Stomach (tissue), 19 donors: ENCODE measurements at places on chromosomes 12 and 14. TPM values are rescaled to one million over a fixed set of nuclear protein-coding genes. Genes with fewer than 3 reads are reported as not detected.

The LRRIQ1 gene
- polyA plus RNA-seq: not detected

The TBC1D30 gene
- polyA plus RNA-seq: 1.8 TPM

DNA sequence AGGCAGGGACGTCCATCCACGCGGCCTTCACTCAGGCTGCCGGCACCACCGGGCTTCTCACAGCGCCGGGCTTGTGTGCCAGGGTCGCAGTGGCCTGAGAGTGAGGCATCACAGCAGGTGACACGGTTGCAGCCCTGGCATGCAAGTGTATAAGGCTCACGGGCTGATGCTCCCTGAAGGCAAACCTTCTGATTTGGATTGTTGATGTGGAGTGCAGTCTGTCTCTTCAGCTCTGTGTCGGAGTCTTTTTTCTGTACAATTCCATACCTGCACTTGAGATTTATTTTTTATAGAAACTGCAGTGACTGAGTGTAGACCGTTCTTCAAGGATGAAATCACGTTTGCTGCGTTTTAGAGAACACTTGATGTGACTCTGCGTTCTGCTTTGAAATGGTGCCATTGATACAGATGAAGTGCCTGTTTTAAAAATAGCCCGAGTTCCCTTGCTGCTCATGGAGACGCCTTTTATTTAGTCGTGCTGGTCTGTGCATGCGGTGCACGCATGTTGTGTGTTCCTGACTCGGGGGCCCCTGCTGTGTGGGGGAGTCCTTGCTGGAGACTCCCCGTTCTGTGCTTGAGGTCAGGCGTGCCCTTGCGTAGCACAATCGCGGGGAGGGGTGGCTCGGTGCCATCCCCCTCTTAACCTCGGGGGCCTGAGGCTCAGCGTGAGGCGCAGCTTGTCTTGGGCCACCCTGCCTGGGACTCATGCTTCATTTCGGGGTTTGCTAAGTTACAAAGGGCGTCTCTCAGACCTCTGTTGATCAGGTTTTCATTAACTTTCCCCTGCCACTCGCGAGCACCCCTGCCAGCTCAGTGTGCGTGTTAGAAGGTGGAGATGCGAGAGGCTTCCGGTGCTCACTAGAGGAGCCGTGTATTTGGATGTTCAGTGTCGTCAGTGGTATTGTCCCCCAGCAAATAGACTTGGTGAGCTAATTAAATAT, 21.6 kb upstream of the AMN start:
- H3K36me3 ChIP-seq: peaks cover 19% of the 10 kb centered on the region
- H3K4me1 ChIP-seq: no peaks in the 10 kb centered on the region
- H3K27ac ChIP-seq: no peak overlapping the region
- H3K27me3 ChIP-seq: no peaks in the 10 kb centered on the region
- no peak overlapping the region for H3K4me3 ChIP-seq
- DNase-seq: no peak

- H3K4me3 ChIP-seq: peak overlapping the region; percentile 42
- H3K4me1 ChIP-seq: peaks cover 55% of the 10 kb centered on the region
- DNase-seq: no peak
Observed at GRCh38 chr14:99268810-99269707, 2.9 kb downstream of the BCL11B start.

DNA sequence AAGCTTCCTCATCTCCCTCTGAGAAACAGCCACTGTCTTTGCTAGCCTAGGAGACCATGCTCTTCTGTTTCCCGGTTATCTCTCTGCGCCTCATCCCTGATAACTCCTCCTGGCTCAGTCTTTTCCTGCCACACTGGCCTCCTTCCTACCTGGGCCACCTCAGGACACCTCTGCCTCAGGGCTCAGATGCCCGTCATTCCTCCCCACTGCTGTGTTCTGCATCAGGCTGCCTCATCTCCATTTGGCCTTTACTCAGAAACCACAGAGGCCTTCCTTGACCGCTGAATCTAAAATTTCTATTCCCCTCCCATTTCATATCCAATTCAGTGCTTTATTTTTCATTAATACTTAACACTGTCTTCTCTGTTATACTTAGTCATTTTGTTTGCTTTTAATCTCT, 311.0 kb upstream of the RGS6 start:
- H3K4me1 ChIP-seq: no peaks in the 10 kb centered on the region
- H3K27ac ChIP-seq: no peak overlapping the region
- no peak overlapping the region for H3K4me3 ChIP-seq
- H3K36me3 ChIP-seq: peaks cover 34% of the 10 kb centered on the region
- DNase-seq: no peak
- no peaks in the 10 kb centered on the region for H3K27me3 ChIP-seq

DNA sequence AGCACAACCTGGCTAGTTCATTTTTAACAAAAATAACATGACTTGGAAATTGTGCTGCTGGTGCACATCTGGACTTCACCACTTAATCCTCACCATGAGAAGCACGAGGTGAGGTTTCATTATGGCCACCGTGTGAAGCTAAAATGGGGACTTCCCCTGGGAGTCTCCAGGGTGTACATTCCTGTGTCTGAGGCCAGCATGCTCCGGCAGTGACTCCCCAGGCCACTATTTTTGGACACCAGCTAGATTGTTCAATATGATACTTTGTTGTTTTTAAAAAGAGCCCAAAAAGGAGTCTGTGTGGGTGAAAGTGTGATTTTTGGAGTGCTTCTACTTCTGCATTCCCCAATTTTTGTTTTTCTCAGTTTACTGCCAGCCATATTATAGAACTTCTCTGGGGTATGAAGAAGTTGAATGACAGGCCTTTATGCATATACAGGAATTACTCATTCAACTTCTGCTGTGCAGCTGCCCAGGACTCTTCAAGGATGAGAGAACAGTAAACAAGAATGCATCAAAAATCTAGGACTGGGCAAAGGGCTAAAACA, 16.9 kb upstream of the AICDA start:
- no peak overlapping the region for H3K27ac ChIP-seq
- H3K4me3 ChIP-seq: no peak overlapping the region
- H3K4me1 ChIP-seq: no peaks in the 10 kb centered on the region

The DHRS2 gene
- 6.7 TPM for polyA plus RNA-seq

The MAP1LC3B2 gene
- 1.9 TPM for polyA plus RNA-seq

GRCh38 chr12:124131659-124132058, 158.6 kb downstream of the ZNF664 start:
- no peak for DNase-seq
- no peak overlapping the region for H3K4me3 ChIP-seq
- H3K27ac ChIP-seq: no peak overlapping the region
- H3K36me3 ChIP-seq: no peaks in the 10 kb centered on the region
- peaks cover 14% of the 10 kb centered on the region for H3K4me1 ChIP-seq
- H3K27me3 ChIP-seq: no peaks in the 10 kb centered on the region

DNA sequence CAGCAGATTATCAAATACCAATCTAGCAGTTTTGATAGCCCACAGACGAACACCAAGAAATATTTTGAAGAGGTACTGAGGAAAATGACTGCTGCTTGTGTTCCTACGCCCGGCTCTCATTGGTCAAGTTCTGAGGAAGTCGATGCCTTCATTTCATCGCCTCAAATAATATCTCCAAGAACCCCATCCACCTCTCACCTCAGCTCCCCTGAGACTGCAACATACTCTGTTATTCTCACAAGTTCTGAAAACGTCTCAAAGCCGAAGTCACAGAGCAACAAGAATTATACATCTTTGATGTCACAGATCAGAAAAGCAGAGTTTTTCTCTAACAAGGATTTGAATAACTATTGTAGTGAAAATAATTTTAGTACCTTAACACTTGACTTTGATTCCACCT, 55.5 kb upstream of the BCAT1 start:
- H3K27me3 ChIP-seq: no peaks in the 10 kb centered on the region
- no peaks in the 10 kb centered on the region for H3K36me3 ChIP-seq
- no peak overlapping the region for H3K4me3 ChIP-seq
- DNase-seq: no peak
- H3K4me1 ChIP-seq: no peaks in the 10 kb centered on the region
- H3K27ac ChIP-seq: no peak overlapping the region

The CMAS gene
- polyA plus RNA-seq: 58.7 TPM

GRCh38 chr12:53561590-53561953, 54.3 kb upstream of the NPFF start:
- no peak for DNase-seq
- H3K36me3 ChIP-seq: no peaks in the 10 kb centered on the region
- peak overlapping the region; percentile 49 for H3K27ac ChIP-seq
- H3K4me1 ChIP-seq: peaks cover 68% of the 10 kb centered on the region
- no peaks in the 10 kb centered on the region for H3K27me3 ChIP-seq

DNA sequence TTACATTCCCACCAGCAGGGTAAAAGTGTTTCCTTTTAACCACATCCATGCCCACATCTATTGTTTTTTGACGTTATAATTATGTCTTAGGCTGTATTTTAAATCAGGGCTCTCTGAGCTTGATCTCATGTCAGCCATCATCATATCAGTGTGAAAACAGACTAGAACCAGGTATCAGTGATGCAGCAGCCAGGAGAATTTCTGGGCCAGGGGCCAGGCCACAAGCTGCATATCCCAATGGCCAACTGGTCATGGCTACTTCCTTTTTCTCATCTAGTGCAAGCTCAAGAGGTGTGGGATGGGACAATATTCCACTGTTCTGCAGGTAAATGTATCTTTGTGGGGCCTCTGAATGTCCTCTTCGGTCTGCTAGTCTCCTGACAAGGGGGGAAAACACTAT, 125.1 kb downstream of the CRADD start:
- no peaks in the 10 kb centered on the region for H3K27me3 ChIP-seq
- no peak for DNase-seq
- H3K36me3 ChIP-seq: no peaks in the 10 kb centered on the region
- no peak overlapping the region for H3K27ac ChIP-seq
- peaks cover 32% of the 10 kb centered on the region for H3K4me1 ChIP-seq
- no peak overlapping the region for H3K4me3 ChIP-seq

GRCh38 chr14:92792885-92793284, 1.2 kb upstream of the GOLGA5 start:
- no peak overlapping the region for H3K4me3 ChIP-seq
- H3K27ac ChIP-seq: no peak overlapping the region
- peaks cover 8% of the 10 kb centered on the region for H3K36me3 ChIP-seq
- H3K27me3 ChIP-seq: no peaks in the 10 kb centered on the region
- peaks cover 17% of the 10 kb centered on the region for H3K4me1 ChIP-seq

GRCh38 chr14:76456200-76456599, 80.3 kb downstream of the ESRRB start:
- no peaks in the 10 kb centered on the region for H3K27me3 ChIP-seq
- no peak overlapping the region for H3K27ac ChIP-seq
- DNase-seq: peak; percentile 55

DNA sequence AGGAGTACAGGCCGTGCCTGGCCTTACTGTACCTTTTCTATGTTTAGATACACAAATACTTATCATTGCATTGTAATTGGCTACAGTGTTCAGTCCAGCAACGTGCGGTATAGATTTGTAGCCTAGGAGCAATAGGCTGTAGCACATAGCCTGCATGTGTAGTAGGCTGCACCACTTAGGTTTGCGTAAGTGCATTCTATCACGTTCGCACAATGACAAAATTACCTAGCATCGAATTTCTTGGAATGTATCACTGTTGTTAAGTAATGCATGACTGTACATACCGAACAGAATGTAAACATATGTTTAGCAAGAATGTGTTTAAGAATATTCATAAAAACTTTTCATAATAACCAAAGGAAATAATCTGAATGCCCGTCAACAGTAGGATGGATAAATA, 31.9 kb downstream of the VRTN start:
- no peaks in the 10 kb centered on the region for H3K4me1 ChIP-seq
- H3K27ac ChIP-seq: no peak overlapping the region
- no peaks in the 10 kb centered on the region for H3K27me3 ChIP-seq
- DNase-seq: no peak

DNA sequence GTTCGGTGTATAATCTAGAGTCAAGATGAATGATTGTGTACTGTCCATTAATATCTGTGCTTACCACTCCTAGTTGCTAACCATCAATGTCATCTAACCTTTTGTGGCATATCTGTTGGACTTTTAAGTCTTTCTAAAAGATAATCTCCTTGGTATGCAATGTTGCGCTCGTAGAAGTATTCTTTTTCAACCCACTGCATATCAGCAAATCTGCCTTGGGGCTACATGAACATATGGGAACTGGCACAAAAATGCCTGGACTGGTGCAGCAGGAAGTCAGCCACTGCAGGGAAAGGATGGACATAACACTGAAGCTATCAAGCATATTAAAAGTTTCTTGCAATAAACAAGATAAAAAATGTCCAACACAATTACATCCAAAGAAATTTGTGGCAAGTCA, 124.3 kb upstream of the SLC38A4 start:
- no peaks in the 10 kb centered on the region for H3K27me3 ChIP-seq
- no peak overlapping the region for H3K27ac ChIP-seq
- H3K36me3 ChIP-seq: no peaks in the 10 kb centered on the region
- DNase-seq: no peak

DNA sequence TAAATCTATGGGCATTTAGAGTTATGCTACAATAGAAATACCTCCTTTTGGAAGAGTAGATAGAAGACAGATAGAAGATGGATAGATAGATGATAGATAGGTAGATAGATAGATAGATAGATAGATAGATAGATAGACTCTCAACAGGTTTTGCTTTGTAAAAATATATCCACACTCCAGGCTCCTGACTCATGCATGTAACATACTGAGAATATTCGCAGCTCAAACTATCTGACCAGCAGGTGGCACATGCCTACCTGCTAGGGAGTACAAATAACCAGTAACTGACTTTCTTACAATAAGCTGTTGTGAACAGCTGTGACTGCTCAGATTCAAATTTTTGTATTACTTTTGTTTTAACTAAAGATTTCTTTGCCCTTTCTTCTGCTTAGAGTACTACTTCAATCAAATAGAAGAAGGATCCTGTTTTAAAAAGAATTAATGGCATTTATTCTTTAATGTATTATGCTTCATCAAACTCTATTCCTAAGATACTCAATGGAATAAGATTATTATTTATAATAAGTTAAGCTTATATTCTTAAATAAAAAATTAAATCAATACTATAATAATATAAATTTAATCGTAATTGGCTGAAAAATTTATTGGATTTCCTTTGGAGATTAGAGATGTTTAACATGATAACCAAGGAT, 15.8 kb upstream of the CPNE8 start:
- H3K27ac ChIP-seq: no peak overlapping the region
- no peaks in the 10 kb centered on the region for H3K36me3 ChIP-seq

The ESRRB gene
- 3.7 TPM for polyA plus RNA-seq

The CLEC9A gene
- 0.20 TPM for polyA plus RNA-seq

DNA sequence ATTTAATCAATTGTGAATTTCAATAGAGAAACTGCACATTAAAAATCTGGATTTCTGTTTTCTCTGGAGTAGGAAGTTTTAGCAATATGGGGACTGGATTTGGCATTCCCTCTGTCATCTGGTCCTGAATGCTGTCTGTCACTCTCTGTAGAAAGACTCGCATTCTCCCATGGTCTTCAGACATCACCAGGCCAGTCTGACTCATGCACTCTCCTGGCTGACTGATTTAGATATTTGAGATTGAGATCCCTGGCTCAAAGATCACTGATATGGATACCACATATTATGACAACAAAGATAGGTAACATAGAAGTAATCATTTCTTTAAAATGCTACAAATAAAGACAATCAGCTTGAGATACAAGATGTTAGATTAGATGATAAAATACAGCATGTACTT, 524.5 kb downstream of the GALC start:
- H3K4me1 ChIP-seq: no peaks in the 10 kb centered on the region
- H3K4me3 ChIP-seq: no peak overlapping the region
- H3K27ac ChIP-seq: no peak overlapping the region
- H3K27me3 ChIP-seq: no peaks in the 10 kb centered on the region
- no peaks in the 10 kb centered on the region for H3K36me3 ChIP-seq

GRCh38 chr12:92739113-92739512, 36.3 kb downstream of the PLEKHG7 start:
- H3K36me3 ChIP-seq: no peaks in the 10 kb centered on the region
- H3K4me3 ChIP-seq: no peak overlapping the region
